ENCODE measurements at places on chromosomes 5 and 9.
A peak's percentile ranks its signal among the peaks of the same experiment; 100 is the strongest.

GRCh38 chr5:59003124-59003523 lies 420.2 kb downstream of the RAB3C start:
- no peak for DNase-seq

DNA sequence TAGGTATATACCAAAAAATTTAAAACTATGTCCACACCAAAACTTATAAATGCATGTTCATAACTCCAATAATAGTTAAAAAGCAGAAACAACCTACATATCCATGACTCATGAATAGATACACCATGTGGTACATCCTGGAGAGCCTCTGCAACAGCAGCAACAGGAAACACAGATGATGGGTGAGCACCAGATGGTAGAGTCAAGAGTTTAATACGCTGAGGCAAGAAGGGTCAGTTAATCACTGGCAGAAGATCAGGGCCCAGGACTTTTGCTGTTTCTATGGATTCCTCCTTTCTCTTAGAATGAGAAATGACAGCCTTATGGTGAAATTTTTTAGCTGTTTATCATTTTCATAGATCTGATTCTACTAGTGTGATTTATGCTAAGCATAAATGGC lies 351.8 kb upstream of the ADAMTSL1 start:
- DNase-seq, result no peak

DNA sequence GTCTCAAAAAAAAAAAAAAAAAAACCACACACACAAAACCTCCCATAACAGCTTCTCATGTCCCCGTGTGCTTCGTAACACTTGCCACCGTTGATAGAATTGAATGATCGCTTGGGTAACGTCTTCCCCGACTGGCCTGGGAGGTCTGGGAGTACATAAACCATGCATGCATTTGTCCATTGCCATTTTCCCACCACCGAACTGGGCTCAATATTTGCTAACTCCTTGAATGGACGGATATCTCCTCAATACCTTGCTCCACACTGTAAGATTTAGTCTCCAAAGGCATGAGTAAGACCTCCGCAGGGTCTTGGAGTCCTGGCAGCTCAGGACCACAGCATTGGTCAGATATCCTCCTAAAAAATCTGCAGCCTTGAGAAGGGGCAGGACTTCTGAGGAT lies 3.2 kb upstream of the P4HA2 start:
- DNase-seq, result no peak

DNA sequence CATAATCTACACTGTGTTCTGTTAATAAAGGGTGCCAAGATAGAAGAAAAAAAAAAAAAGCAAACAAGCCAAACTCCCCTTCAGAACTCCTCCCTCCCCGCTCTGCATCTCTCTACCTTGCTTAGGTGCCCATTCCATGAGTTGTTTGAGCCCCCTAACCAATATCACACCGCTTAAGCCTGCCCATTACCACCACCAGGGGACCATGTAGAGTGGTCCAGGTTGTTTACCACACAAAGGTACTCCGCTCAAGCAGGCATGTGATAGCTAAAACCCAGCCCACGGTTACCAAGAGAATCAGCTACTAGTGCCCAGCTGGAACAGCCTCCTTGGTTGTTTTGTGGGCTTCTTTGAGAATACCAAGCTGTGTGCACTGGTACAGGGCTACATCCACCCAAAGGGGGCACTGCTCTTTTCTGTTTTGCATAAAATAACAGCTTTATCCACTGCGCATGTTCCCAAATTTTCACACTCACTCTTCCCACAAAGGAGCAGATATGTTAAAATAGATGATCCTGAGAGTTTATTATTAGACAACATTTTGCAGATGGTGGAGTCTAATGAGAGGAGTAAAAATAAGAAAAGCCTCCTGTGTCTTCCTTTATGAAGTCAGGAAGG lies 304.1 kb downstream of the DEPDC1B start:
- DNase-seq, result no peak

DNA sequence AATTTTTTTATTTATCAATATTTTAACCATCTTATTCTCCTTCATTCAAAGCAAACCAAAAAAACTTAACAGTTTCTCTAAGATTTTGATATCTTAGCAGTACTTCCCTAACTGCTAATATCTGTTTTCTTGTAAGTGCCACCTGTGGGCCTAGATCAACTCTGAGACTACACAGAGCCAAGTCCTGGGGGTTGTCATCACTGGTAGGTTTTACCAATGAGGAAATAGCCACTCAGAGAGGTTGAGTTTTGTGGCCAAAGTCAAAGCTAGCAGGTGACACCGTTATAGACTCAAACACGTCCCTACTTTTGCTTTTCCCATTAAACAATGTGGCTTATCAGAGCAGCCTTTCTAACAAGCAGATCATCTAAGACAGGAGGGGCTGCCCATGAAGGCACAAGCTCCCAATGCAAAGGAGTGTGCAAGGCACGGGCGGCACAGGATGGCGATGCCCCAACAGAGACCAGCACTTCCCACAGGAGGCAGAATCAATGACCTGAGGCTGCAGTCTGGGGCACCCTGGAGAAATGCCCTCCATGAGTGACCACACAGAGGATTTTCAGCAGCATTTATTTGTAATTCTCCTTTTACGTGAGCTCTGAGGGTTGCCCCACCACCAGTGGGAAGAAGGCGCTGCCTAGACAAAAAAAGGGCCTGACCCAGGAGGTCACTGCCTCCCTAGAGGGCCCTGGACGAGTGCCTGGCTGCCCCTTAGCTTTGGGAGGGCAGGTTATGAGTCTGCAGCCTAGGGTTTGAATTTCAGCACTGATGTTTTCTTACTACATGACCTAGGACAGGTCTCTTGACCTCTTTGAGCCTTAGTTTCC lies 7.4 kb downstream of the TBC1D2 start:
- DNase-seq, result no peak

DNA sequence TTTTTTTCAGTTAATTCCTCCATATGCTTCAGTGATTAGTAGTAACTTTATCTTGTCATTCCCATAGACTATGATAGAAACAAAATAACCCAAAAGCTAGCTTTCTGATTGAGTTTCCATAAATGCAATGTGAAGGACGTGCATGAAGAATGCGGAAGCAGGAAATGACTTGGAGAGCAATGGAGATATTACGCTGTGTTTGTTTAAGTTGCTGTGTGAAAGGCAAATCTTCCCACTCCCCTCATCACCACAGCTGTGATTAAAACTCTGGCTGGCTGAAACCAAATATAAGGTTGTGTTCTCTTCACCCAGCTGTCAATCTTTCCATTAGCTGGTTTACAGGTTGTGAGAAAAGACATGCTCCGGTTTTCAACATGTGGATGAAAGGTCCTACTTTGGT lies 83.9 kb downstream of the NR2F1-AS1 start:
- DNase-seq, result no peak

DNA sequence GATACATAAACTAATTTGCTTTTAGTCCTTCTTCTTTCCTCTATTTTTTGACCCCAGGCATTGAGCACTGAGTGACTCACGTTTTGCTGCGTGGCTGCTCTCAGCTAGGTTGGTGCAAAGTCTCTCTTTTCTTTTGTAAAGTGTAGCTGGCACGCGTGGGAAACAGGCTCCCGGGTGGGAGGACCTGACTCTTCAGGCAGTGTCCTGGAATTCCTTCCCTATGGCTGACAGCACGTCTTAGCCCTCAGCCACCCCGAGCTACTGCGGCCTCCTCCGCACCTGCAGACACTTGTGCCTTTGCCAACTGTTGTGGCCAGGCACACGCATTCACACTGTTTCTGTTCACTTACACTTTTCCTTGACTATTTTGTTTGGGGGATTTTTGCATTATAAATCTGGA lies 877 bp upstream of the SCGB3A1 start:
- DNase-seq, result no peak

DNA sequence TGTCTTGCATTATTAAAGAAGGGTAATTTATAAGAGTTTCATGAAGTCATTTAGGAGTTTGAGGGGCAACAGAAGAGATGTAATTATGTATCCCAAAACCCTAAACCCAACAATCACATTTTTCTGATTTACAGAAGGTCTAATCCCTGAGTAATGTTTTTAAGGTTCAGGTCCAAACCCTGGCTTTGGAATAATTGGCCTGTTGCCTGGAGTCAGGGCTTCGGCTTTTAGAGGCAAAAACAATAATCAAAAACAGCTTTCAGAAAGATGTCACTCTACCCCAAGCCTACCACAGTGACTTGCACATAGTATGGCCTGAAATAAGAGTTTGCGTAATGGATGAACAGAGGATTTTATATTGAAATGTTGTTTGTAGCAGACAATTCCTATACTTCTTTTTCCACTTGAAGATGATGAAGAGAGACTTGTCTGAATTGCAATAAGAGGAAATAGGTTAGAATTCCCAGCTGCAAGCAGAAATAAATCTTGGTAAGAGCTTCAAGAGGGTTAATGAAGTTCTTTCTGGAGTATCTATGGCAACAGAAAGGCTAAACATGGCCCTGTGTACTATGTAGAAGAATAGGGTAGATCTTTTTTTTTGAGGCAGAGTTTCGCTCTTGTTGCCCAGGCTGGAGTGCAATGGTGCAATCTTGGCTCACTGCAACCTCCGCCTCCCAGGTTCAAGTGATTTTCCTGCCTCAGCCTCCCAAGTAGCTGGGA lies 152.0 kb downstream of the GPBP1 start:
- DNase-seq, result no peak

DNA sequence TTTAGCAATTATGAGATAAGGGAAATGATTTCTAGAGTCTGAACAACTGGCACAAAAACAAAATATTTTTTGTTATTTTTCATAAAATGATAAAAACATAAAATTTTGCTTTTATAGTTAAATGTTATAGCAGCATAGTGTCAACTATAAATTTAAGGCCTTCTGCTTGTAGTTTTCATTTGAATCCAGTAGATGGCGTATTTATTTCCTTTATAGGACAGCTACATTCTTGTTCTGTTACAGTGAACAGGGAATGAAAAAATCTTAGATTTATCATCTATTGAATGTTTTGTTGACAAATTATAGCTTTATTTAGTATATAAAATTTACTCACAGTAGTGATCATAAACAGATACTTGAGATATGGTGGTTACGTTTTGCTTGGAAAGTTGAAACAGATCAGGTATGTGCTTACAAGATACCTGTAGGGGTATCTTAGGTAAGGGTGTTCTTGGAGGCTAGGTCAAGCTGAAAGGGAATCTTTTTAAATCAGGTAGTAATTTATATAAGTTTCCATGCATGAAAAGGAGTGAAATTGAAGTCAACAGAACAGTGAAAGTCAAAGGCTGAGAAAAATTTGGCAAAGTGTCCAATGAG lies 239.3 kb upstream of the GRIN3A start:
- peak; percentile 14 for DNase-seq

- DNase-seq, result peak; percentile 84
Measured at GRCh38 chr5:134873987-134874830, at the start of gene TXNDC15. TSS of gene TXNDC15 (plus strand) at chr5:134874371. CDS start at chr5:134874428, 57 bp downstream.

- no peak for DNase-seq
Measured at GRCh38 chr5:180035206-180035931, 36.2 kb downstream of the RNF130 start.

GRCh38 chr5:1797103-1797800 lies 2.4 kb downstream of the MRPL36 start:
- no peak for DNase-seq

- DNase-seq, result no peak
Measured at GRCh38 chr9:33137781-33138264, 29.3 kb downstream of the B4GALT1 start.

GRCh38 chr5:170693701-170694100 lies 89.8 kb upstream of the GABRP start:
- no peak for DNase-seq

- peak; percentile 26 for DNase-seq
Measured at GRCh38 chr9:128254855-128255759, 20.7 kb downstream of the GOLGA2 start.

DNA sequence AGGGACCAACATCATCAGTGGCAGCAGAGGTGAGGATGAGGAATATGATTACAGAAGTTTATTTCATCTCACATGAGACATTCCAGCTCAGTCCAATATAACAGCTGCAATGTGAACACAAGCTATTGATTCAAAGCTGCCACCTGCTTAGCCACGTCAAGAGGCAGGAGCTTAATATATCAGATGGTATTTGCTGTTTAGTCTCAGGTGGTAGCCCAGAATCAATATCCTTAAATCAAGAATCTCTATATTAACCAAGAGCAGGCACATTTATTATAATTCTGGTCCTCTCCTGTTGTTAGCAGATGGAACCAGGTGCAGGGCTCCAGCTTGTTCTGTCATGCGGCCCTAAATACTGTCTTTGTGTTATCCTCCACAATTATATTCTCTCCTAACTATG lies 431.6 kb downstream of the ICE1 start:
- no peak for DNase-seq

DNA sequence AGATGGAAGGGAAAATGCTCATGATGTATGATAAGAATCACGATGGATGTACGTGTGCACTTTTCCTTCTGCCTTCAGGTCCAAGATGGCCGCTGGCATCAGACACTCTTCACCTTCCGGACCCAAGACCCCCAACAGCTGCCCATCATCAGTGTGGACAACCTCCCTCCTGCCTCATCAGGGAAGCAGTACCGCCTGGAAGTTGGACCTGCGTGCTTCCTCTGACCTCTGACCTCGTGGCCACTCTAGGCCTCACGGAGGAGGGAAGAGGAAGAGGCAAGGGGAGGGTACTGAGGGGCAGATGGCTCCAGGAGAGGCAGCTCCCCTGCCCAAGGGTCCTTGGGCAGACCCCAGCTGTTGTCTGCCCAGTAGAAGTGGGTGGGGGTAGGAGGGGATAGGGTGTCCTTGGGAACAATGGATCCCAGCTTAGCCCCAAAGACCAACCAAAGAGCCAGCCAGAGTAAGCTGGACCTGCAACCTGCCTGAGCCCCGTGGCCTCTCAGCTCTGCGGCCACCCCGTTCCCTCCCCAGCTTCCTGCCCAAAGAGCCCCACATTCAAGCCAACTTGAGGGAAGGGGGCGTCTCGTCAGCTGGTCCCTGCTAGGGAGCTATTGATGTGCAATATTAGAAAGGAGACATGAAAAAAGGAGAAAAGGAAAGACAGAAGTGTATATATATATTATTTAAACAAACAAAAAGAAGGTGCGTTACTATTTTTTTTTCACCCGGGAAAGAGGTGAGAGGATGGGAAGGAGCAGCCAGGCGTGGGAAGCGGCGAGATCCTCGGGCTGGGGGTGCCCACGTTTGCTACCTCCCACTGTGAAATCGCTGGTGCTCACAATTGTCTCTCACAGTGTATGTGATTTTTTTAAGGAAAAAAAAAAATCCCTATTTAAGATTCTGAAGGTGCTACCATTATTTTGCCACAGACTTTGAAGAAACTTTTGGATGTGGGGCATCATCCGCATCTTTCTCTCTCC lies 12.1 kb upstream of the ORM1 start:
- DNase-seq, result no peak

DNA sequence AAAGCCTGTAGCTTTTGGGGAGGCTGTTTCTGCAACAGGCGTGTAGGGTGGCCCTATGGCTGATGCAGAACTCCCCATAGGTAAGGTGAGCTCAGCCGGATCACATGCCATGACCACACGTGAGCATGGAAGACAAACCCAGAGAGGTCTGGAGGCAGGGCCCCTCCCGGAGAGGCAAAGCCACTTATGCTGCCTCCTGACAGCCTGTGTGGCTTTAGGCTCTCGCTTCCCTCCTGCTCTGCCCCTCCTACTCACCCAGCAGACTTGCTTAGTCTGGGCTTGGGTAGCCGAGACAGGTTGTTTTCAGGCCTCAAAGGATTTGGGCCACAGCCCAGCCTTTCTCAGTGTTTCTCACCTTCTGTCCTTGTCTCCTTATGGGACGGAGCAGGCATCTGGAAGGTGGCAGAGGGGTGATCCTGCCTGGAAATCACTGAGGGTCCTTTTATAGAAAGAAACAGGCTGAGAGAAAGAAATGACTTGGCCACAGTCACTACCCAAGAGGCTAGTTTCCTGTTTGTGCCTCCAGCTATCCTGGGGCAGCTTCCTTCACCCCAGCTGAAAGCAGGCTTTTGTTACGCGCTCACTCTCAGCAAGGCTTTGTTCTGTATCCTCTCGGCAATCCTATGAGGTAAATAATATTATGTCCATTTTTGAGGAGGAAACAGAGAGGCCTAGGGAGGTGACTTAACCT lies 89.9 kb downstream of the DAB2IP start:
- no peak for DNase-seq

GRCh38 chr5:98072921-98073320 lies 700.5 kb upstream of the RGMB start:
- DNase-seq, result no peak
